ENCODE measurements at places on chromosomes 11 and 22.

GRCh38 chr11:96082936-96083335, 159.0 kb upstream of the MTMR2 start:
- no peak overlapping the region for H3K27ac ChIP-seq
- H3K4me3 ChIP-seq, result no peak overlapping the region
- H3K27me3 ChIP-seq, result no peaks in the 10 kb centered on the region
- no peaks in the 10 kb centered on the region for H3K4me1 ChIP-seq

GRCh38 chr11:117874910-117875381, 1.5 kb downstream of the FXYD6 start:
- H3K27ac ChIP-seq, result peak overlapping the region; percentile 77
- H3K4me1 ChIP-seq, result peaks cover 61% of the 10 kb centered on the region
- H3K36me3 ChIP-seq, result no peaks in the 10 kb centered on the region
- DNase-seq, result no peak
- peak overlapping the region; percentile 53 for H3K4me3 ChIP-seq

DNA sequence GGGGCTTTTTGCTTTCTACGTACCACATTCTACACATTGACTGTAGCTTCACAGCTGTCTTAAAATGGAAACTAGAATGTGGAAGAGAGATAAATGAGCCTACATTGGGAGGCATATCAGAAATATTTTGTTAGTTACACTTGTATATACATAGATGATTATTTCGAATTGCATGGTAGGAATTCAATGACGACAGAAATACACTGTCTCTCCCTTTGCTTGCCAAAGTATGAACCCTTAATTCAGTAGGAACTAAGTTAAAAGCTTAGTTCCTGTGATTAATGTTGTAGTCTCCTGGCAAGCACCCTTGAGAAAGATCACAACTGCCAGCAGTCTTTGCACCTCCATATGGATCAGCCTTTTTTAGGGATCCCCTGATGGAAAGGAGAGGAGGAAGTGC, 10.1 kb downstream of the C11orf87 start:
- H3K36me3 ChIP-seq, result no peaks in the 10 kb centered on the region
- H3K27ac ChIP-seq, result no peak overlapping the region
- H3K4me1 ChIP-seq, result no peaks in the 10 kb centered on the region
- H3K27me3 ChIP-seq, result no peaks in the 10 kb centered on the region
- no peak for DNase-seq

- H3K27me3 ChIP-seq, result peaks cover 29% of the 10 kb centered on the region
- DNase-seq, result peak; percentile 86
- H3K36me3 ChIP-seq, result no peaks in the 10 kb centered on the region
- peak within 1 kb of the TSS; percentile 10 for H3K4me3 ChIP-seq
- peaks cover 16% of the 10 kb centered on the region for H3K4me1 ChIP-seq
Measured at GRCh38 chr11:134412203-134413042, at the start of gene B3GAT1. B3GAT1 (minus strand) TSS chr11:134412242; CDS start chr11:134387659, 24,583 bp downstream.

- DNase-seq, result no peak
- no peaks in the 10 kb centered on the region for H3K36me3 ChIP-seq
- H3K27ac ChIP-seq, result no peak overlapping the region
- H3K27me3 ChIP-seq, result no peaks in the 10 kb centered on the region
Measured at GRCh38 chr11:87894961-87895360, 280.3 kb downstream of the RAB38 start.

Data from upper lobe of left lung (tissue), 6 donors.